ENCODE measurements at places on chromosomes 2 and 18. TPM values are rescaled to one million over a fixed set of nuclear protein-coding genes. Genes with fewer than 3 reads are reported as not detected.

Gene YES1
- 71.6 TPM for total RNA-seq

Gene BOLL
- not detected for total RNA-seq

Gene MEP1B
- not detected for total RNA-seq

Gene ERBB4
- not detected for total RNA-seq

Gene UGT1A3
- 0.88 TPM for total RNA-seq

Gene TMEM198
- total RNA-seq: 1.0 TPM

Gene PSMG2
- total RNA-seq: 91.4 TPM

Gene IL36RN
- 0.88 TPM for total RNA-seq

Gene CROCC2
- total RNA-seq: not detected

Gene MAP2
- 9.1 TPM for total RNA-seq

Gene BAZ2B
- total RNA-seq: 33.8 TPM

Gene AQP12B
- total RNA-seq: not detected

Gene RAMP1
- total RNA-seq: 4.3 TPM

Gene TIGD1
- 1.4 TPM for total RNA-seq

Gene ZAP70
- total RNA-seq: not detected

Gene CRYBA2
- not detected for total RNA-seq

Gene ANKRD36
- 10.5 TPM for total RNA-seq

Gene C1QL2
- total RNA-seq: not detected

Gene NT5DC4
- total RNA-seq: 0.07 TPM

Gene ALLC
- total RNA-seq: not detected

Gene CCDC74B
- total RNA-seq: 9.7 TPM

Gene ST8SIA5
- not detected for total RNA-seq

Gene NAT8
- not detected for total RNA-seq

Gene IL37
- 0.44 TPM for total RNA-seq

Gene AFF3
- total RNA-seq: not detected

Gene C2orf66
- 0.14 TPM for total RNA-seq

Gene CHCHD5
- 30.4 TPM for total RNA-seq

Gene ZFP36L2
- 137 TPM for total RNA-seq

Gene SUCLG1
- 76.1 TPM for total RNA-seq

Gene UGT1A5
- 0.53 TPM for total RNA-seq

Gene SPP2
- total RNA-seq: not detected

Gene RUFY4
- total RNA-seq: not detected

Gene CACNB4
- total RNA-seq: 0.11 TPM

Gene PDE1A
- 0.07 TPM for total RNA-seq

Gene TTC32
- total RNA-seq: 4.2 TPM

Gene CDKL4
- not detected for total RNA-seq

Gene TMEM169
- 0.11 TPM for total RNA-seq

Gene CMPK2
- total RNA-seq: 10.5 TPM

Gene CD226
- total RNA-seq: 0.75 TPM

Gene GKN1
- not detected for total RNA-seq

Gene KCNJ3
- not detected for total RNA-seq

Gene ASPRV1
- 0.37 TPM for total RNA-seq

Gene RASGRP3
- 0.25 TPM for total RNA-seq

Gene UGT1A8
- not detected for total RNA-seq

Gene SERPINB13
- 5.9 TPM for total RNA-seq

Gene SGPP2
- 0.14 TPM for total RNA-seq

Gene GNLY
- not detected for total RNA-seq

Gene ZDBF2
- 4.0 TPM for total RNA-seq

Gene RRM2
- 101 TPM for total RNA-seq

Gene HRH4
- total RNA-seq: 0.04 TPM

All from foreskin keratinocyte (primary cell).